LoVo (cell line): ENCODE measurements at places on chromosomes 5 and 9.

- DNase-seq, result no peak
Observed at GRCh38 chr9:93303806-93304573, 120.1 kb downstream of the WNK2 start.

DNA sequence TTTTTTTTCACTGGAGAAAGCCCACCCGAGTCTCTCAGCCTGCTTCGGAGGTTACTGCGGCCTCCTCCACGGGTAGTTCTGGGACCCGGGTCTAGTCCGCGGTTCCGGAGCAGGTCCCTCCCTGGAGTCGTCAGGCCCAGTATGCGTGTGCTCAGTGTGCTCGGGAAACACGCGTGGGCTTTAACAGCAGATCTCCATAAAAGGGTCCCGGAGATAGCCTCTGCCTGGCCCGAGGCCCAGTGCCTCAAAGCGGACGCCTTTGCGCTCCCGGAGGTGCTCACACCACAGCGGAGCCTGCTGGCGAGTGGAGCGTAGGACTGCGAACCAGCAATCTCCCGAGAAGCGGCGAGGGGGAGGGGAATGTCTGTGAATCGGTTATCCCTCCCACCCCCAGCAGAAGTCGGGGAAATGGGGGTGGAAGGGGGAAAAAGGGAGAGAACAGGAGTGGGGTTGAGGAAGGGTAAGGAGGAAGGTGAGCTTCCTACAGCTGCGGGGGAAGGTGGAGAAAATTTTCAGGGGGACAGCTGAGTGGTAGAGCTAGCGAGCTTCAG lies 28.7 kb downstream of the CDKN2A start:
- DNase-seq, result no peak

DNA sequence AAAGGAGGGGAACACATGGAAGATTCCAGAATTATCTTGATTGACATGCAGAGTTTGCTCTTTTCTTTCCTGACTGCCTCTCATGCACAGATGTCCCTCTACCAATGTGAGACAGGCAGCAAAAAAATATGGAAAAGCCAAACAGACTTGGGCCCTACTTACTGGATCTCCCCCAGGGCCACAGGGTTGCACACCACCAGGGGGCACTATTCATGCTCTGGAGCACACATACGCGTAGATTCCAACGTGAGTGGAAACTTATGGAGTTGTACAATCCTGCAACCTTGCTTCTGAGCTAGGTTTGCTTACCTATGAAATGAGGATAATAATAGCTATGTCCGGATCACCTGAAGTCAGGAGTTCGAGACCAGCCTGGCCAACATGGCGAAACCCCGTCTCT lies 319.5 kb downstream of the ARHGEF28 start:
- DNase-seq, result no peak

DNA sequence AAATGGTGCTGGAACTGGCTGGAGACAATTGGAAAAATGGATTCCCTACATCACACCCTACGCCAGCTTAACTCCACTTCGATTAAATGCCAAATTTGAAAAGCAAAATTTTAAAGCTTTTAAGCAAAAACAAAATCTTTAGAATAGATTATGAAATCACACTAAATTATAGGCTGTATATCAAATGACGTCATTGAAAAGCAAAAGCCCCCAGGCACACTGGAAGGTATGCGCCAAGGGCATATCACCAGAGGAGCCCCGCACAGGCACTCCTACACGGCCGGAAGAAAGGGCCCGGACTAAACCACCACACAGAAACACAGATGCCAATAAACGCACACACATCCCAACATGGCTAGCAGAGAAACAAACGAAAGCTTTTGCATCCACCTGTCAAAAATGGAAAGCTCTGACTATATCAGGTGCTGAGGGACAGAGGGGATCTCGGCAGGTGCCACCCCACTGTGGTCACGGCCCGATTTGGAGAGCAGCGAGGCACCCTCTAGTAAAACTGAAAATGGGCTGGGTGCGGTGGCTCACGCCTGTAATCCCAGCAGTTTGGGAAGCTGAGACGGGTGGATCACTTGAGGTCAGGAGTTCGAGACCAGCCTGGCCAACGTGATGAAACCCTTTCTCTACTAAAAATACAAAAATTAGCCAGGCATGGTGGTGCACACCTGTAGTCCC lies 17.0 kb upstream of the MXD3 start:
- DNase-seq, result no peak

GRCh38 chr5:1352231-1353219 lies 7.6 kb upstream of the CLPTM1L start:
- no peak for DNase-seq
